ENCODE measurements at places on chromosomes 16 and 17. TPM values are rescaled to one million over a fixed set of nuclear protein-coding genes. Genes with fewer than 3 reads are reported as not detected.
A peak's percentile ranks its signal among the peaks of the same experiment; 100 is the strongest.

GRCh38 chr17:47918006-47918405 lies 22.0 kb downstream of the SP2 start:
- H3K4me1 ChIP-seq: no peaks in the 10 kb centered on the region
- H3K27ac ChIP-seq: no peak overlapping the region
- H3K36me3 ChIP-seq: peaks cover 12% of the 10 kb centered on the region
- H3K4me3 ChIP-seq: no peak overlapping the region
- no peak for DNase-seq

DNA sequence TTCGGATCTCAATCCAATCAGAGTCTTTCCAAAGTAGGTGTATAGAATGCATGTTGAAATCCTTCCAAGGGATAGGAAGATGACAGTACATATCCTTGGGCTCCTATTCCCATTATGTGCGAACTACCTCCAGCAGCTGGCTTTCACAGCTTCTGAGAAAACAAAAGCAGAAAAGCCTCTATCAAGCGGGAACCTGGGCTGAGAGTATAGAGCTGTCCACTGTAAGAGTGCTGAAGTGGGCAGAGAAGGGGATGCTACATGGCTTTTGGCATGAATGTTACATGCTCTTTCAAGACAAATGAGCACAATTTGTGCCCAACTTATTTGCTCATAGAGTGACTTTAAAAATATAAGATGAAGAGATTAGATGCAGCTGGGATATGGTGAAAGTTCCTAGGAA lies 993.5 kb downstream of the CDH8 start:
- DNase-seq: no peak
- H3K27ac ChIP-seq: no peak overlapping the region
- no peaks in the 10 kb centered on the region for H3K27me3 ChIP-seq
- no peaks in the 10 kb centered on the region for H3K36me3 ChIP-seq
- H3K4me1 ChIP-seq: no peaks in the 10 kb centered on the region
- no peak overlapping the region for H3K4me3 ChIP-seq

DNA sequence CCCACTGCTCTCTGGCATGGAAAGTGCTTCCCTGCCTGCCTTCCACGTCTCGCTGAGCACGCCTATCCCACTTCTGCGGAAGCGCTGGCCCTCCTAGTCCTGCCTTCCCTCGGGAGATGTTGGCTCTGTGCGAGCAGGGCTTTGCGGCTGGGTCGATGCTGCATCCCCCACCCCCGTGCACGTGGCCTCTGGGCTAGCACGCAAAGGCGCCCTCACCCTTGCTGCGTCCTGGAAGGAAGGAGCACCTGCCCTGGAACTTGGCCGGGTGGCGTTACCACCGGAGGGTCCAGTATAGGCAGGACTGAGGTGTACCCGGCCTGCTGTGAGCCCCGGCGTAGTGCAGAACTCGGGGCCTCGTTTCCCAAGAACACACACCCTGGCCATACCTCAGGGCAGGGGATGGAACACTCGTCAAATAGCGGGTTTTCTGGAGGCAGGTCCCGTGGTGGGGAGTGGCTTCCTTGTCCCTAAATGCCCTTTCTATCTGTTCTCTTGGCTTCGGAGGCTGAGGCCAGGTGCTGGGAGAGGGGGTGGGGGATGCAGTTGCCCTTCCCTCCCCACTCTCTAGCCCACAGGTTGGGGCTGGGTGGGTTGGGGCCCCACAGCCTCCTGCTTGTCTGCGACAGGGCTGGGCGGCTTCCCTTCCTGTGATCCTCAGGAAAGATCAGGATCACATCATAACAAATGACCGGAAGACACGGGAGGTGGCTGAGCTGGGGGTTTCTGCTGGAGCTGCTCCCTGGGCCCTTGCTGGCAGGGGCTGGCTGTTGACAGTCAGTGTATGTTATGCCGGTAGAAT lies 17.4 kb downstream of the BAIAP2 start:
- H3K27me3 ChIP-seq: no peaks in the 10 kb centered on the region
- H3K4me1 ChIP-seq: no peaks in the 10 kb centered on the region
- H3K4me3 ChIP-seq: no peak overlapping the region

DNA sequence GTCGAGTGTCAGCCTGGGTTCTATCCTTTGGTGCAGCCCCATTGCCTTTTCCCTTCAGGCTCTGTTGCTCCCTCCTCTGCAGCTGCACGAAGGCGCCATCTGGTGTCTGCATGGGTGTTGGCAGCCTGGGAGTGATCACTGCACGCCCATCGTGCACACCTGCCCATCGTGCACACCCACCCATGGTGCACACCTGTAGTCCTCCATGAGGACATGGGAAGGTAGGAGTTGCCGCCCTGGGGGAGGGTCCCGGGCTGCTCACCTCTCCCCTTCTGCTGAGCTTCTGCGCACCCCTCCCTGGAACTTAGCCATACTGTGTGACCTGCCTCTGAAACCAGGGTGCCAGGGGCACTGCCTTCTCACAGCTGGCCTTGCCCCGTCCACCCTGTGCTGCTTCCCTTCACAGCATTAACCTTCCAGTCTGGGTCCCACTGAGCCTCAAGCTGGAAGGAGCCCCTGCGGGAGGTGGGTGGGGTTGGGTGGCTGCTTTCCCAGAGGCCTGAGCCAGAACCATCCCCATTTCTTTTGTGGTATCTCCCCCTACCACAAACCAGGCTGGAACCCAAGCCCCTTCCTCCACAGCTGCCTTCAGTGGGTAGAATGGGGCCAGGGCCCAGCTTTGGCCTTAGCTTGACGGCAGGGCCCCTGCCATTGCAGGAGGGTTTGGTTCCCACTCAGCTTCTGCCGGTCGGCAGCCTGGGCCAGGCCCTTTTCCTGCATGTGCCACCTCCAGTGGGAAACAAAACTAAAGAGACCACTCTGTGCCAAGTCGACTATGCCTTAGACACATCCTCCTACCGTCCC lies 2.9 kb downstream of the CTRL start:
- H3K27ac ChIP-seq: no peak overlapping the region
- peak; percentile 77 for DNase-seq
- H3K4me1 ChIP-seq: peaks cover 8% of the 10 kb centered on the region
- H3K27me3 ChIP-seq: no peaks in the 10 kb centered on the region
- H3K4me3 ChIP-seq: no peak overlapping the region

Gene NPIPB6
- not detected for total RNA-seq

Gene TRIM16
- total RNA-seq: 46.1 TPM
